ENCODE measurements at places on chromosomes 2 and 18.

DNA sequence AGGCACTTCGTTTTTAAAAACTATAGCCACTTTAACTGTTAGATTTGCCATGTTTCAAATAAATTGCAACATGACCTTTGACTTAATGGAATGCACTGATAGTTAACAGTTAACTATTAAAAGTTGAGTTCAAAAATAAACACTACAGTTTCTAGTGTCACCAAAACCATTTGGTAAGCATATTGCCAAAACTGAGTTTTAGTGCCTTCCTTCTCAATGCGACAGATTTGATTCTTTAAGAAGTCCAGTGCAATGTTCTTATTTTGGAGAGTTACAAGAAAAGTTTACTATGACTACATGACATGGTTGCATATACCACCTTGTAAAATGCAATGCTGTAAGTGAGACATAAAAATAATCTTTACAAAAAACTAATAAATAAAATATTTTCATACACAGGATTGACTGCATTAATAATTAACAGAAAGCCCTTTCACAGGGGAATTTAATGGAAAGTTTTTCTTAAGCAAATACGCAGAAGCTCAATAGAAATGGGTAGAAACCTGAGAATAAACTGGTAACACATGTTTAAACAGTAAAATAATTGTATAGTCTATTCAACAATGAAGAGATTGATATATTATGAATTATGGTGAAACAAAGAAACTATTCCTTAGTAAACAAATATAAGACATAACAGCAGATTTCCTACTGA lies 53.8 kb downstream of the GRB14 start:
- no peak for DNase-seq

DNA sequence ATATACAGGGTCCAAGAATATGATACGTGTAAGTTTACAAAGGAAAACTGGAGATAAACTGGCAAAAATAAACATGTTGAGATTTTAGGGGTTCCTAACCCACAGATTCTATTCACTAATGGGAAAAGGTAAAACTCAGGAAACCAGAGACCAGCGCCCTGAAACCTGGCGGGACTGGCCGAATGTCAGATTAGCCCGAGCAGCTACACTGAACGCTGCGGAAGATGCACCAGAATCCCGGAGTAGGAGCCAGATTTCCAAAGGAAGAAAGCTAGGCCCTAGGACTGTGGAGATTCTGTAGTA lies 679 bp upstream of the WDR75 start:
- DNase-seq = no peak

GRCh38 chr2:127857265-127857808 lies 618 bp downstream of the POLR2D start:
- no peak for DNase-seq

DNA sequence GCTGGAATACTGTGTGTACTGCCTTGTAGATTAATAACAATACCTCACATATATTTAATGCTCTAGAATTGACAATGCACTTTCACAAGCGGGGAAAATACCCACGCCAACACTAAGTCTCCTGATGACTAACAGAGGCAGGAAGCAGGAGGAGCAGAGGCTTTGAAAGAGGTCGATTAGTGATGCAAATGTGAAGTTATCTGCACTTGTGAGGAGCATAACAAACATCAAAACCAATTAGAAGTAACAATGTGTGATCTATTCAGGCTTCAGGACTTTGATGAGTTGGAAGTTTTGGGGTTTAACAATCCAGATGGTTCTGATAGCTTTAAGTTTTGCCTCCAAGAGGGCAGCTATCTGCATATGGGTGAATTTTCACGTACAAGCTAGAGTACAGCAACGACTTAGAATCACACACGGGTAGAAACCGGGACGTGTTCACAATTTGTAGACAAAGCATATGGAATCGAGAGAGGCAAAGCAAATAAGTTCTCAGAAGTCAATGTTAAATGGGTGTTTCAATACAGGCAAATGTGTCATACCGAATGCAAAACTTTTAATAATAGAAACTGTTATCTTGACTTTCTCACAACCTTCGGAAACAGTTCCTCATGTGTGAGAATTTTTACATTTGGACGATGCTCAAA lies 114.5 kb downstream of the METTL8 start:
- no peak for DNase-seq

DNA sequence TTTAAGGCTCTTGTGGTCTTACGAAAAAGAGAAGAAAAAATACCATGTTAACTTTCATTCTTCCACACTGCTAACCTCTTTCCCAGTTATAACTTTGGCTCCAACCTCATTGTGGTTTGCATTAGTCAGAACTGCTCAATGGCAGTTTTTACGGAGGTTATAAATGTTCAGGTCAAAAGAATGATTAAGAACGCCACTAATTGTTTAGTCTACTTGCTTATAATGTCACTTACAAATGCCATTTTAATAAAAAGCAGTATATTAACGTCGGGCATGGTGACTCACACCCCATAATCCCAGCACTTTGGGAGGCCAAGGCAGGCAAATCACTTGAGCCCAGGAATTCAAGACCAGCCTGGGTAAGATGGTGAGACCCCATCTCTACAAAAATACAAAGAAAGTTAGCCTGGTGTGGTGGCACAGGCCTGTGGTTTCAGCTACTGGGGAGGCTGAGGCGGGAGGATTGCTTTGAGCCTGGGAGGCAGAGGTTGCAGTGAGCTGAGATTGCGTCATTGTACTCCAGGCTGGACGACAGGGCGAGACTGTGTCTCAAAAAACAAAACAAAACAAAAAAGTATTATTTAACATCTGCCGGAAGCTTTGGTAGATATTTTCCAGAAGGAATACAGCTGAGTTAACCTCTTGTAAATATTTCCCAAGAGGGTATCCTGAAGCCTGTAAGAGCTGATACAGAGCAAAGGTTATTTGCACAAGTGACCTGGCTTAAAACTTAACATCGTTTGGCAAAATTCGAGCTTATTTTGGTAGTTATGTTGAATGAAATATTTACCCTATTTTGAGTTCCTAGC lies 5.1 kb downstream of the AGPS start:
- DNase-seq = no peak

DNA sequence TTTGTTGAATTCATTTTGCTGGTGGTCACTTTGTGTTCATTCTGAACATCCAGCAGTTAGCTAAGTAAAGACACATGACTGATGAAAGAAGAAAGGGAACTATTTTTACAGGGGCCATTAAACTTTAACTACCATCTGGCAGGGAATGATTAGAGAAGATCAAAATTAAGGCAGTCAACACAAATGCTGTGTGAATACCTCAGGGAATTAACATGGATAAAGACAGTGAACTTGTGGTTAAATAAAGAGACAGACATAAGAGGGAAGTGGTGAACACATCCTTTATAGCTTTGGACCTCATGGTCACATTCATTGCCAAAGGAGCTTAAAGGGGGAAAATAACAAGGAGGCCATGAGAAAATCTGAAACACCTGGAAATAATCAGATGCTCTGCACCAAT lies 52.6 kb upstream of the ATP5MC3 start:
- no peak for DNase-seq

GRCh38 chr2:9179572-9180201 lies 26.9 kb upstream of the ASAP2 start:
- DNase-seq = no peak

- no peak for DNase-seq
These were observed 4.3 kb downstream of the ITGAV start for GRCh38 chr2:186594001-186594722.

DNA sequence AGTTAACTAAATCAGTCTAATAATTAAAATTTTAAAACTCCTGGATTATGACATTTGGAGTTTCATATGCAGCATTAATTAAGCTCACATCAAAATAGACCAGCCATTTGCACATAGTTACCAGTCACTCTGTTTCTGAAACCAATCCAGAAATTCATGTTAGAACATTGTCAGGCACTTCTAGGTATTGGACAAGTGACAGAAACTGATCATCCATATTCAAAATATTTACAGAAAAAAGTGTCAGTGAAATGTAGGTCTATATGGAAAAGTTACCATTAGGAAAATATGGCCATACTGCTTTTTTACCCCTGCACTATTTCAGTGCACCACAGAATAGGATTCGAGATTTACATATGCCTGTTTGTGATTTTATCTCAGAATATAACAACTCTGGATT lies 33.4 kb downstream of the UPP2 start:
- no peak for DNase-seq

DNA sequence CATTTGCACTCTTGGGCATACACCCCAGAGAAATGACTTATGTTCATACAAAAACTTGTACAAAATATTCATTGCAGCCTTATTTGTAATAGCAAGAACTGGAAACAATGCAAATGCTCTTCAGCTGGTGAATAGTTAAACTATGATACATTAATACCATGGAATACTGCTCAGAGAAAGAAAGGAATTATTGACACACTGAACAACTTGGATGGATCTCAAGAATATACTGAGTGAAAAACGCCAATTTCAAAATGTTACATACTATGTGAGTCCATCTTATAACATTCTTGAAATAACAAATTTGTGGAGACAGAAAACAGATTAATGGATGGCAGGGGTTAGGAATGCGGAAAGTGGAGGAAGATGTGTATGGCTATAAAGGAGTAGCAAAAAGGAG lies 17.2 kb downstream of the LNPK start:
- DNase-seq = no peak

GRCh38 chr2:46008091-46008870 lies 288.9 kb upstream of the EPAS1 start:
- DNase-seq = no peak

- DNase-seq = no peak
These were observed 24.1 kb downstream of the INPP4A start for GRCh38 chr2:98468621-98469236.

DNA sequence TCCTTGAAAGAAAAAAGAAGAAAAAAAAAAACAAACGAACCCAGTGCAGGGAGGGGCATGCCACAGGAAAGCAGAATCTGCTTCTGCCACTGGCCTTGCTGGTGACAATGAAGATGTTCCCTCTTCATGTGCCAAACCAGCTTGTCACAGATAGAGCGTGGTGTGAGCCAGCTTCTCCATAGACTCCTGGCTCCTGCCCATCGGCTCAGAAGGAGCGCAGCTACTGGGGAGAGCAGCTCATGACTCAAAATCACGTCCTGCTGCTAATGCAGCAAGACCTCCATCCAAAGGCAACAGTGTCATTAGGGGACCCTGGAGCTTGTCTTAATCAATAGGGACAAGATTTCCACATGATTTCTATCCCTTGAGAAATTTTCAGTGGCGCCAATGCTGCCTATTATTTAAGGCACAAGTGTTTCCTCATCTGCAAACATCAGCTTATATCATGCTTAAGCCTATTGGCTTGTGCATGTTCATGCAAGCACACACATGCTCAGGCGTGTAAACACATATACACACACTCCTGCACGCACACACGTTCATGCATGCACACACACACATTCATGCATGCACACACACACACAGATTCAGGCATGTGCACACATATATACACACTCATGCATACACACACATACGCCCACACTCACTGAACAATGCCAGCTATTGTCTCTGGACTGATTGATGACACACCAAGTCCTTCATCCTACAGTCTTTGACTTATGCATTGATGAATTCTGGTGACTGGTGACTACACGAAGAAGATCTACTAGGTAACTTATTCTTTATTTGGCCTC lies 682.0 kb upstream of the ID2 start:
- no peak for DNase-seq

GRCh38 chr2:66127656-66128055 lies 307.3 kb upstream of the MEIS1 start:
- no peak for DNase-seq

DNA sequence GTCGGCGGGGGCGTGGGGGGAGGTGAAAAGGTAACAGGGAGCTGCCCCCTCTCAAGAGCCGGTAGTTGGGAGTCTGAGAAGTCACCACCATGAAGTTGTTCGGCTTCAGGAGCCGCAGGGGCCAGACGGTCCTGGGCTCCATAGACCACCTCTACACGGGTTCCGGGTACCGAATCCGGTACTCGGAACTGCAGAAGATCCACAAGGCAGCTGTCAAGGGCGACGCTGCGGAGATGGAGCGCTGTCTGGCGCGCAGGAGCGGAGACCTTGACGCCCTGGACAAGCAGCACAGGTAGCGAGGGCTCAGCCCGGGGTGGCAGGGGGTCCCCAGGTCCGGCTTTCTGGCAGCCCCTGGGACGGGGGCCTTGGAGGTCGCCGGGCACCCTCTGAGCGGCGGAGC lies 47.1 kb upstream of the ZNF519 start:
- no peak for DNase-seq
